Stimulated activated CD8-positive, alpha-beta memory T cell treated with anti-CD3 and anti-CD28 coated beads, Interleukin-15, amount 100 ng/mL, for 48 hours (primary cell): ENCODE measurements at places on chromosomes 6 and 20.

- DNase-seq: no peak
Measured at GRCh38 chr6:83250235-83250634, 57.1 kb downstream of the RWDD2A start.

DNA sequence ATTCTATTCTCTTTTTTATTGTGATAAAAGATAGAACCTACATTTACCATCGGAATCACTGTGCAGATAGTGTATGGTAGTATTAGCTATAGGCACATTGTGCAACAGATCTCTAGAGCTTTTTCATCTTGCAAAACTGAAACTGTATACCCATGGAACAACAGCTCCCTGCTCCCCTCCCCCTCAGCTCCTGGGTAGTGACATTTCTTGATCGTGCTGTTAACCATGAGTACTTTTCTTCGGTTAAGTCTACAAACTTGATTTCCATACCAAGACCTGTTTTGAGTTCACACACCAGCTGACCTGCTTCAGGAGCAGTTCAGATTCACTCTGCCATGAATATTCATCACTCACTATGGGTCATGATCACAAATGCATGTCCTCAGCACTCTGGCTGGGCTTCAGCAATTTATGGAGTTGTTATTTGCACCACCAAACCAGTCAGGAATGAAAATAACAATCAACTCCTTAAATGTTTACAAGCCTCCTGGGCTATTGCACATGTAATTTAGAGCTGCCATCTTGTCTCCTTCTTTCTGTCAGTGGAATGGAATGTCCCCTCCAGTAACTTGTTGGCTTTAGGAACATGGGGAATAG lies 32.8 kb downstream of the PRDM1 start:
- DNase-seq: no peak

DNA sequence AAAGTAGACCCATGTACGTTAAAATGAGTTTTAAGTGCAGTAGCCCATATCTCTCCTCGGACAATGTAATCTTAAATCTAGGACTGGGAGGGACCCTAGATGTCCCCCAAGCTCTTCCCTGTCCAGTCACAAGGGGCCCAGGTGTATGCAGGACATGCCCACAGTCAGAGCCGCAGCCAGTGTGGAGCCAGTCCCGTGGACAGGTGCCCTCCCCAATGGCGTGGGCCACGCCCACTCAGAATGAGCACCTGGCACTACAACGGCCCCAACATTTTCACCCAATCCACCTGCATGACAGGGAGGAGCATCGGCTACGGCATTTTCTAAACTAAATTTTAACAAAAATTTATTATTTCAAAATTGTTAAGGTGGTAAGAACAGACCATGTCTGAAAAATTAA lies 53.2 kb downstream of the WDR27 start:
- no peak for DNase-seq

- DNase-seq: no peak
Measured at GRCh38 chr6:82914511-82914910, 151.1 kb downstream of the UBE3D start.

GRCh38 chr20:33689973-33690372 lies 3.8 kb upstream of the E2F1 start:
- DNase-seq: peak; percentile 57

GRCh38 chr20:57135875-57136274 lies 130.6 kb downstream of the BMP7 start:
- no peak for DNase-seq
